CD8-positive, alpha-beta memory T cell (primary cell): ENCODE measurements at places on chromosomes 12 and 14.

DNA sequence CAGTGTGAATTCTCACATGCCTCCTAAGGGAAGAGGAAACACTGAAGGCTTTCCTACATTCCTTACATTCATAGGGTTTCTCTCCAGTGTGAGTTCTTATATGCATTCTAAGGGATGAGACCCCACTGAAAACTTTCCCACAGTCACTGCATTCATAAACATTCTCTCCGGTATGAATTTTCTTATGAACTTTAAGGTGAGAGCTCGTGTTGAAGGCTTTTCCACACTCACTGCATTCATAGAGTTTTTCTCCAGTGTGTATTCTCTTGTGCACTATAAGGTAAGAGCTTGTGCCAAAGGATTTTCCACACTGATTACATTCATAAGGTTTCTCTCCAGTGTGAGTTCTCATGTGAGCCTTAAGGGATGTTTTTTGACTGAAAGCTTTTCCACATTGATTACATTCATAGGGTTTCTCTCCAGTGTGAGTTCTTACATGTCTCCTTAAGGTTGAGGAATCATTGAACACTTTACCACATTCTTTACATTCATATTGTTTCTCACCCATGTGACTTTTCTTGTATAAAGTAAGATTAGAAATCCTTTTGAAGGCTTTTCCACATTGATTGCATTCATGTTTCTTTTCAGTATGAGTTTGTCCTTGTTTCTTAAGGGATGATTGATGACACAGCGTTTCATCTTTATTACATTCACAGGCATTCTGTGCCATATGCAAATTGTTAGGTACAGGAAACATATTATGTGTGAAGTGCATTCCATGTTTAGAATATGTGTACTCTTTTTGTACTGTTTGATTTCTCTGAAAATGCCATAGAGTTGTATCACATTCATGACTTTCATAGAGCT is 9.5 kb downstream of the ZNF891 start:
- no peaks in the 10 kb centered on the region for H3K27me3 ChIP-seq
- peak overlapping the region; percentile 35 for H3K4me3 ChIP-seq
- peaks cover 18% of the 10 kb centered on the region for H3K36me3 ChIP-seq
- DNase-seq = no peak
- H3K27ac ChIP-seq = no peak overlapping the region

- no peaks in the 10 kb centered on the region for H3K4me1 ChIP-seq
- H3K36me3 ChIP-seq = no peaks in the 10 kb centered on the region
- no peaks in the 10 kb centered on the region for H3K27me3 ChIP-seq
- no peak overlapping the region for H3K27ac ChIP-seq
- DNase-seq = no peak
- H3K4me3 ChIP-seq = no peak overlapping the region
Measured at GRCh38 chr14:26867171-26867757, 269.4 kb upstream of the NOVA1 start.

DNA sequence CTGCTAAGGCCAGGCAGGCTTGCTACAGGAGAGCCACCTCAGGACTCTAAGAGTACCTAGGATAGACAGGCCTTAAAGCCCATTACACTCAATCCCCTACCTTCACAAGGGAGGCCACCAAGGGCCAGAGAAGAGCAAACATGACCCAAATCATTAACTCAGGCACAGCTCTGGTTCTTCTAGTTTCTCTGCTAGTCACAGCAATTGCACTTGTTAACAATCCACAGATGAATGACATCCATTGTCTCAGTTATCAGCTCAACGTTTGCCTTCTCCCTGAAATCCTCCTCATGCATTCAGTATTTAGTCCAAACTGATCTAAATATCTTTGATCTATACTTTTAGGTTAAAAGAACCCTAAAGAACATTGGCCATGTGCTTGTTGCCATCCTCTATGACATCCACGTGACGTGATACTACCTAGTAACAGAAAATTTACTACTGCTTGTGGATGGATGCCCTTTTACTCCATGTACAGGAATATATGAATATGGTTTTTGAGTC is 164.5 kb downstream of the STXBP6 start:
- no peak for DNase-seq
- no peak overlapping the region for H3K27ac ChIP-seq
- no peaks in the 10 kb centered on the region for H3K36me3 ChIP-seq
- H3K4me1 ChIP-seq = no peaks in the 10 kb centered on the region
- no peak overlapping the region for H3K4me3 ChIP-seq

DNA sequence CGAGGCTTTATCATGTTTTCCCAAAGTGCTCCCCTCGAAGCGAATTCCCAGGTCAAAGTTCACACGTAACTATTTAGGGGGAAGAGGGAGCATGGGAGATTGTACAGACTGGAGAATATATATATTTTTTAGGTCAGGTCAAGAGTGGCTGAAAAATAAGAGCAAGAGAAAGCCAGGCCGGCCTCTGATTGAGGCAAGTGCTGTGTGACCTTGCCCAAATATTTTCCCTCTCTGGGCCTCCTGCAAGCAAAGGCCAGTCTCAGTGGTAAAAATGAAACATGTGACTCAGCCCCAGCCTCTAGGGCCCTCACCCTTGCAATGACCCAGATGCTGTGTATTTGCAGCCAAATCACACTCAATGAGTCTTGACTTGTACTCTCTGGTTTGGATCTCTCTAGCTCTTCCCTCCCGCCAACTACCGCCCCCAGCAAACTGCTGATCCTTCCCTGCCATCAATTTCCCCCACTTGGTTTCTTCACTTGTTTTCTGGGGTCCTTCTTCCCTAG is 34.1 kb downstream of the SMUG1 start:
- no peaks in the 10 kb centered on the region for H3K4me1 ChIP-seq
- H3K4me3 ChIP-seq = no peak overlapping the region
- DNase-seq = no peak
- no peak overlapping the region for H3K27ac ChIP-seq
- H3K36me3 ChIP-seq = no peaks in the 10 kb centered on the region
- H3K27me3 ChIP-seq = peaks cover 3% of the 10 kb centered on the region

GRCh38 chr14:69648480-69649451 is 37.4 kb downstream of the SUSD6 start:
- H3K4me3 ChIP-seq = no peak overlapping the region
- H3K4me1 ChIP-seq = peaks cover 72% of the 10 kb centered on the region
- DNase-seq = no peak

- no peaks in the 10 kb centered on the region for H3K4me1 ChIP-seq
- no peak for DNase-seq
- no peaks in the 10 kb centered on the region for H3K36me3 ChIP-seq
- H3K27ac ChIP-seq = no peak overlapping the region
- no peaks in the 10 kb centered on the region for H3K27me3 ChIP-seq
Measured at GRCh38 chr12:109679501-109680263, 33.9 kb upstream of the FAM222A start.

GRCh38 chr14:55401751-55402150 is 9.9 kb downstream of the ATG14 start:
- no peaks in the 10 kb centered on the region for H3K27me3 ChIP-seq
- H3K27ac ChIP-seq = no peak overlapping the region
- H3K36me3 ChIP-seq = no peaks in the 10 kb centered on the region
- H3K4me3 ChIP-seq = no peak overlapping the region

DNA sequence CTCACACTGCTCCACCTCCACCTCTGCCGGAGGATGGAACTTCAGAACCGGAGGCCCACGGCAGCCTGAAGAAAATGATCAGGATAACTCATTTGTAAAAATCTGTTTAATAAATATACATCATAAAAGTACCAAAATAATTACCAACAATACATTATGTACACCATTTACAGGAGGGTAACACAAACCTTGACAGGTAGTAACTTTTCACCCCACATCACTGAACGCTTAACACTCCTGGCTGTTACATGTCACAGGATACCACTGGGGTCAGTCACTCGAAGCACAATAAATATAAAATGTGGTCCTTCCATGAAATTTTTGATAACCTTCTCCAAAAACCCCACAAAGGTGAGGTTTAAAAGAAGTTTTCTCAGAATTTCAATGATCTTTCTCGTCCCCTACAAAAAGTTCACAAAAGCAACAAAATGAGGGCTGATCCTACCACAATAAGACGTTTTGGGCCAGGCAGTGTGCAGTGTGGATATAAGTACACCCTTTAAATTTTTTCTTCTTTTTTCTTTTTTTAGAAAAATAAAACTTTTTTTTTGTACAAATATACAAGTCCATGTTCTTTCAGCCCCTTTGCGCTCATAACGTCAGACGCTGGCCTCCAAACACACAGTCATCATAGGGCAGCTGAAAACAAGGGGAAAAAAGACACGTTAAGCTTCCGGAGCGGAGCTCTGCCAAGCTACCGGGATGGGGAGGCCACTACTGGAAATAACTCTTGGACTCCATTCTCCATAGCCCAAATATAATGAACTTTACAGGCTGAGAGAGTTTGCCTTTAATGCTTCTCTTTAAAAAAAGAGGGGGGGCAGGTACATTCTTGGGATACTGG is 2.9 kb downstream of the NFKBIA start:
- no peak for DNase-seq
- peak overlapping the region; percentile 98 for H3K4me3 ChIP-seq
- H3K27me3 ChIP-seq = no peaks in the 10 kb centered on the region
- H3K27ac ChIP-seq = peak overlapping the region; percentile 98
- peaks cover 30% of the 10 kb centered on the region for H3K36me3 ChIP-seq
- H3K4me1 ChIP-seq = peaks cover 50% of the 10 kb centered on the region

- no peaks in the 10 kb centered on the region for H3K4me1 ChIP-seq
- no peaks in the 10 kb centered on the region for H3K27me3 ChIP-seq
- H3K4me3 ChIP-seq = no peak overlapping the region
Measured at GRCh38 chr12:130633771-130634170, 82.3 kb downstream of the RIMBP2 start.

DNA sequence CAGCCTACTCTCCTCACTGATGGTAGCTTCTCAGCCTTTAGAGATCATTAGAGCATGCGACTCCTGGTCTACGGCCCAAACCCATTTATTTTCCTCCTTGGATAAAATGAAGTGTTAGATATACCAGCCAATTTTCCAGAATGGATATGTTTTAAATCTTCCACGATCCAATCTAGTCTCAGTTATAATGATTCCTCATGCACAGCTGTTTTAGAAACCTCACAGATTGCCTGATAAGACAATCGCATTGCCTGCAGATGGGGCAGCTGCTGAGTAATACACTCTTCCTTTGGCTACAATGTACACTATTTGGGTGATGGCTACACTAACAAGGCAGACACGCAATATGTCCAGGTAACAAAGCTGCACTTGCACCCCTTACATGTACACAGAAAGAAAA is 227.1 kb downstream of the GLT1D1 start:
- no peaks in the 10 kb centered on the region for H3K36me3 ChIP-seq
- no peak for DNase-seq
- no peak overlapping the region for H3K4me3 ChIP-seq
- no peaks in the 10 kb centered on the region for H3K27me3 ChIP-seq
- H3K4me1 ChIP-seq = no peaks in the 10 kb centered on the region

- peak; percentile 39 for DNase-seq
- H3K4me1 ChIP-seq = no peaks in the 10 kb centered on the region
- H3K27ac ChIP-seq = no peak overlapping the region
- H3K27me3 ChIP-seq = no peaks in the 10 kb centered on the region
Measured at GRCh38 chr14:105142651-105143450, 25.7 kb downstream of the JAG2 start.

GRCh38 chr14:68403191-68404145 is 389.4 kb downstream of the ZFP36L1 start:
- H3K27me3 ChIP-seq = no peaks in the 10 kb centered on the region
- no peak overlapping the region for H3K4me3 ChIP-seq
- DNase-seq = no peak
- H3K36me3 ChIP-seq = no peaks in the 10 kb centered on the region
- H3K4me1 ChIP-seq = peaks cover 17% of the 10 kb centered on the region

GRCh38 chr12:116343331-116343884 is 65.9 kb upstream of the MED13L start:
- no peak overlapping the region for H3K4me3 ChIP-seq
- no peaks in the 10 kb centered on the region for H3K27me3 ChIP-seq
- H3K27ac ChIP-seq = no peak overlapping the region
- no peak for DNase-seq

DNA sequence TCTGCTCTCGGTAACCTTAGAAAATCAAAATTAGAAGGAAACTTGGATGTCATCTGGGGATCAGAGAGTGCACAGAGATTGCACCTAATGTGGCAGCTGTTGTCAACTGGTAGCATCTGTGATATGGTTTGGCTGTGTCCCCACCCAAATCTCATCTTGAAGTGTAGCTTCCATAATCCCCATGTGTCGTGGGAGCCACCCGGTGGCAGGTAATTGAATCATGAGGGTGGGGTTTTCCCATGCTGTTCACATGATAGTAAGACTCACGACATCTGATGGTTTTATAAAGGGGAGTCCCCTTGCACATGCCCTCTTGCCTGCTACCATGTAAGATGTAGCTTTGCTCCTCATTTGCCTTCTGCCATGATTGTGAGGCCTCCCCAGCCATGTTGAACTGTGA is 127.7 kb upstream of the SRRM4 start:
- no peaks in the 10 kb centered on the region for H3K36me3 ChIP-seq
- no peak overlapping the region for H3K4me3 ChIP-seq
- no peaks in the 10 kb centered on the region for H3K27me3 ChIP-seq
- DNase-seq = no peak

GRCh38 chr14:44960646-44961045 is 1.1 kb downstream of the KLHL28 start:
- peaks cover 68% of the 10 kb centered on the region for H3K4me1 ChIP-seq
- H3K36me3 ChIP-seq = no peaks in the 10 kb centered on the region
- DNase-seq = no peak
- H3K27me3 ChIP-seq = no peaks in the 10 kb centered on the region
- peak overlapping the region; percentile 90 for H3K4me3 ChIP-seq

DNA sequence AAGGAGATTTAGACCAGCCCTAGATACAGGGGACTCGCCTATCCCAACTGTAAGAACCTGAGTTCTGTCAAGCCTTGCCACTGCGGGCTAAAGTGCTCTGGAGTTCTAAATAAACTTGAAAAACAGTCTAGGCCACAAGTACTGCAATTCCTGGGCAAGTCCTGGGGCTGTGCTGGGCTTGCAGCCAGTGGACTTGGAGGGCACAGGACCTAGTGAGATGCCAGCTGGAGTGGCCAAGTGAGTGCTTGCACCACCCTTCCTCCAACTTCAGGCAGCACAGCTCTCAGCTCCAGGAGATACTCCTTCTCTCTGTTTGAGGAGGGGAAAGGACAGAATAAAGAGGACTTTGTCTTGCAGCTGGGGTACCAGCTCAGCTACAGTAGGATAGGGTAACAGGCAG is 307.6 kb upstream of the FBXO33 start:
- no peak for DNase-seq
- no peaks in the 10 kb centered on the region for H3K4me1 ChIP-seq
- no peak overlapping the region for H3K27ac ChIP-seq
- H3K27me3 ChIP-seq = no peaks in the 10 kb centered on the region

DNA sequence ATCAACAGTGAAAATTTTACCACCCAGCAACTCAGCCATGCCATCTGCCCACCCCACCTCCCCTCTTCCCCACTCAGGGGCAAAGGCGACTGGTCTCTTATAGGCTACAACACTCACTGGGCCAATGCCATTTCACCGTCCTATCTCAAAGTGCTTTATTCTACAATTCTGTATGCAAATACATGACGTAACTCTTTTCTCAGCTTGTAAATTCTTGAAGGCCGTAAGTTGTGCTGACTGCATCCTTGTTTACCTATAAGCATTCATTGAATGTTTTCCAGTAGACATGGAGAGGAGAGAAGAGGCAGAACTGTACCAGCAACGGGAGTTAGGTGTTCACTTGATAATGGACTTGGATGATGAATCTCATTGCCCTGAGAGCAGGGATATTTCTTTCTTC is 15.6 kb downstream of the BCL2L14 start:
- no peaks in the 10 kb centered on the region for H3K4me1 ChIP-seq
- no peak overlapping the region for H3K4me3 ChIP-seq
- no peaks in the 10 kb centered on the region for H3K27me3 ChIP-seq
- no peak overlapping the region for H3K27ac ChIP-seq
- H3K36me3 ChIP-seq = no peaks in the 10 kb centered on the region
- no peak for DNase-seq
